Stimulated activated CD4-positive, alpha-beta T cell treated with anti-CD3 and anti-CD28 coated beads, Interleukin-15, amount 100 ng/mL, for 1 hour (primary cell): ENCODE measurements at places on chromosomes 1 and 21.

DNA sequence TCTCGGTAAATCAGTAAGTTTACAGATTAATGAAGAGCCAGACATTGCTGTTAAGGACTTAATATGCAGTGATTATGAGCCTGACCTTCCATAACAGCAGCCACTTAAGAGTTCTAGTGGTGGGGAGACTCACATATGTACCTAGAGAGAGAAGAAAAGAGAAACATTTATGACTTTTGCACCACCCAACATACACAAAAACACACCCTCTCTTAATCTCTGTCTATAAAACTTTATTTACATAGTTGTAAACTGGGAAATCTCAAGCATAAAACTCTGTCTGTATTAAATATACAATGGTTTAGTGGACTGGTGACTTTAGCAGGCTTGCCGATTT, 347.4 kb upstream of the ADGRL2 start:
- no peak for DNase-seq

DNA sequence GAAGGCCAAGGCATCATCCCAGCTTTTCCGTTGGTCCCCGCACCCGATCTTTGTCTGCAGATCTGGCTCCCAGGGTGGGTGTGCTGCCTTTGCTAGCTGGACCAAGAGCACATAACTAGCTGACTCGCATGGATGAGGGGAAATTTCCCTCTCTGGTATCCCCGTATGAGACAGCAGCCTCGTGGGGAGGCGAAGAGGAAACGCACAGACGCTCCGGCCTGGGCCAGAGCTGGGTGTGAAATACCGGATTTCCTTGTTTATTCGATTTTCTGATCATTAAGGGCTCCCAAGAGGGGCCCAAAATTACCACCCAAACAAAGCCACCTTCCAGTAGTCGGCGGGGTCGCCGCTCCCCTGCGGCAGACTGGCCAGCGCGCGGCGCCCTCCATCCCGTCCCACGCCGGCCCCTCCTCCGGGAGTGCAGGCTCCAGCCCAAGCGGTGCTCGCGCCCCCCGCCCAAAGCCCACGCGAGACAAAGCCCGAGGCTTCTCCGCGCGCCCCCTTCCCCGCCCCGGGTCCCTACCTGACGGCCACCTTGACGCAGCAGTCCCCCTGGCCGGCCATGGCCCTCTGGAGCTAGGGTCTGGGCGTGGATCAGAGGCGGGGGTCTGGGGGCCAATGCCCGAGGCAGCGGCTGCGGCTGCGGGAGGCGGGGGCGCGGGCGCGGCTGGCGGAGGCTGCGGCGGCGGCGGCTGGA, 546 bp downstream of the KIF21B start:
- no peak for DNase-seq

- DNase-seq: no peak
These were observed 26.9 kb upstream of the DPYD start for GRCh38 chr1:97947695-97948094.

DNA sequence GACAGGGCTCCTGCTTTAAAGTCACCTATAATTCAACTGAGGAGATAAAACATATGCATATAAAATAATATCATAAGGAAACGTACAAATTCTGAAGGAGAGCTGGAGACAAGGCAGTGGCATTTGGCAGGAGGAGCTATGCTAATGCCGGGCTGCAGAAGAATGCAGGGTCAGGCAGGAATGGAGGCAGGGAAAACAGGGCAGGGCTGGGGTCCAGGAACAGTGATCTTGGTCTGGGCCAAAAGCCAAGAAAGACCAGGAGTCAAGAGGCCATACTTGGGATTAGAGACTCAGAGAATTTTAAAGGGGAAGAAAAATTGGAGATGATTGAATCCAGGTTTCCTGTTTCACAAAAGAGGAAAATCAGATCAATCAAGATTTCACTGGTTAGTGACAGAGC, 20.0 kb upstream of the BRDT start:
- DNase-seq: no peak

DNA sequence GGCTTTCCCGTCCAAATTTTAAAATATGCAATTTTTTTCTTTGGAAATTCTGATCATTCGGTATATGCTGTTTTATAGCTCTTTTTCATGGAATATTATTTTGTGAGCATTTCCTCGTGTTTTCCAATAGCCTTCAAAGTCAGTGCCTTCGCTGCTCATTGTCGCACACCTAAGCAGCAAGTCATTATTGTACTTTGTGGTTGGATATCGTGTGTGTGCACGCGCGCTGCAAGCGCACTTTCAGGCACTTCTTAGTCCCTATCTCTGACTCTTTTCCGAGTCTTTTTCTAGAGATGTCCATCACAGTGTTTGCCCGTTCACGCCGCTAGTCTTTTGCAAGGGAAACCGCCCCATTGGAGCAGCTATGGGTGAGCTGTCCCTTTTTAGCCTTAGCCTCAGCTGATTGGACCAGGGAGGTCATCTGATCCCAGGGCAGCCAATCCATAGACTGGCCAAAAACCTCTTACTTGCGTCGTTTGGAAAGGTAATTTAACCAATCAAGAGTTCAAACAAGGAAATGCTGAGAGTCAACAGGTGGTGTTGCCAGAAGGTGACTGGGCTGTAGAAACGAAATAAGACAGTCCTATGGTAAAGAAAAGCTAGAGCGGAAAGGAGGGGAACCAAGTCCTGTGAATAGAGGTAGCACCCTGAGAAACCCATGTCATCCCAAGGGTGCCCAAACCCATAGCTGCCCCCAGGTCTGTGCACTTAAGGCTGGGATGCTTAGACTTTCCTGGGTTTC, 710 bp upstream of the HYI start:
- DNase-seq: peak; percentile 19

DNA sequence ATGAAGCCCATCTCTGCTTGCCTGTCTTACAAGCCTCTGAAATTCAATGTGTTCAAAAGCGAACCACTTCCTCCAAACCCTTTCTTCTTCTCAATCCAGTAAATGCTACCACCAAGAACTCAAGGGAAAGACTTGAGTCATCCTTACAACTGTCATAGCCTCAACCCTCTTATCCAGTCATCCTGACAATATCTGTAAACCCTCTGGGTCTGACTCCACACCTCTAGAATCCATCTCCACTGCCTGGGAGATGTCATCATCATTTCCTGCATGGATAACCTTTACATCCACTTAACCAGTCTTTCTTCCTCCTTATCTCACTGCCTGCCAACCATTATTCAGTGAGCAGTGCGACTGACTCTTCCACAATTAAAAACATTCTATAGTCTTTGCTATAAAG, 441.1 kb downstream of the SETD4 start:
- no peak for DNase-seq

DNA sequence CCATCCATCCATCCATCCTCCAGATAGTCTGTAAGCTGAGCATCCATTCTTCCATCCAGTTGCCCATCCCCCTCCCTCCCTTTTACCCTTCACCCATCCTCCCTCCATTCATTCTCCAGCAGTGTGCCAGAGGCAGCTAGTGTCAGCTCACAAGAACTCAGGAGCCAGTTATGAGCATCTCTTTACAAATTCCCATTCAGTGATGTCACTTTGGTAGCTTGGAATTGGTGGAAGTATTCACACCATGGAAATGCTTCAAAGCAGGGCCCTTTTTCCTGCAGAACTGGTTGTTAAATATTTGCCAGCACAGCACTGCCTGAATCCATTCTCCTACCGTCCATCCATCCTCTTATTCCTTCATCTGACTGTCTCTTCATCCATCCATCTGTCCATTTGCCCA, 72.5 kb downstream of the ARHGEF10L start:
- DNase-seq: no peak

DNA sequence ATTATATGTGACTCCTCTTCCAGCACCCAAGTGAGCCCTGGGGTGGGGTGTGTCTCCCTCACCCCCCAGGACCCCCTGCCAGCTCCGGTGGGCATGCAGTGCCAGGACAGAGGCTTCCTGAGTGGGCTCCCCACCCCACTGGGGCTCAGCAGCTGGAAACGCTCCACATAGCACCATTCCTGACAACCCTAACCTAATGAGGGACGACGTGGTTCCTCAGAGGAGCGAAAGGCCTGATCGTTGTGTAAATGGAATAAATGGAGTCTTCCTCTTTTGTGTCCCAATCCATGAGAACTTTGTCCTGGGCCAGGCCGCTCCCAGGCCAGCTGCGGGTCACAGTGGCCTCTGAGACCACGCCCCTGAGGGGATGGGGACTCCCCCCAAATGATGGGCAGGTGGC, 1.8 kb upstream of the TSPEAR start:
- DNase-seq: no peak

DNA sequence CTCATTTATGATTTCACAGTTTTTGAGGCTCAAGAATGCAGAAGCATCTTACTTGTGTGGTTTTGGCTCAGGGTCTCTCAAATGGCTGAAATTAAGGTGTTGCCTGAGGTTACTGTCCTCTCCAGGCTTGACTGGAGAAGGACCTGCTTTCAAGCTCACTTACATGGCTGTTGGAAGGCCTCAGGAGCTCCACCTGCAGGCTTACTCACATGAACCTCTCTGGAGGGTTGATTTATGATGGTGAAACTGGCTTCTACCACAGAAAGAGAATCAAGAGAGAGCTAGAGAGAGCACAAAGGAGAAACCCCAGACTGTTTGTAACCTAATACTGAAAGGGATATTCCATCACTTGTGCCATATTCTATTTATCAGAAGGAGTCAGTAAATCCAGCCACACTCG, 6.2 kb upstream of the KCNK2 start:
- DNase-seq: no peak

DNA sequence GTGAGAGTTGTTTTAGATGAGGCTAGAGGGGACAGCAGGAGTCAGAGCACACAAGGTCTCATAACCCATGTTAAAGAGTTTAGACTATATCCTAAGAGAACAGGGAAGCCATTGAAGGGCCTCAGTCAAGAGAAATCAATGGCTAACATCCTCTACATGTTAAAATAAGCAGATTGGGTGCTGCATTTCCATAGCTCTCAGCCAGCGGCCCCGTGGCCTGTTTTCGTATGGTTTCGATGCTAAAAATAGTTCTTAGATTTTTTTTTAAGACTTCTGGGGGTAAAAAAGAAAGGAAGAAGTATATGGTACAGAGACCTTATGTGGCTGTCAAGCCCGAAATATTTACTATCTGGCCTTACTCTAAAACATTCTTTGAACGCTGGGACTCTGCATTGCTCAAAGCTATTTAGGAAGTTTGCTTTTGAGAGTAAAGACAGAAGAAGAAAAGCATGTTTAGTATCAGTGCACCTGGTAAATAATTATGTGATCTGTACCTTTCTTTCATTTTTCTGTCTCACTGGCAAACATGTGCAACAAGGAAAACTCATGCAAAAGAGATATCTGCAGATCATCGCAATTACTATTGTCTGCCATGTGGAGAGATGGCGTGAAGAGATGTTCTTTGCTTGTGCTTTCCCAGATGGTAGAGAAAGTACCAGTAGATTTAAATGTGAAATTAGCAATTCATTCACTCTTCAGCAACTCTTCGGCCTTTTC, 8.4 kb downstream of the PDIK1L start:
- no peak for DNase-seq

GRCh38 chr1:216793973-216794372, 70.7 kb upstream of the ESRRG start:
- no peak for DNase-seq

- no peak for DNase-seq
These were observed 2.8 kb upstream of the PHC2 start for GRCh38 chr1:33433509-33434362.

DNA sequence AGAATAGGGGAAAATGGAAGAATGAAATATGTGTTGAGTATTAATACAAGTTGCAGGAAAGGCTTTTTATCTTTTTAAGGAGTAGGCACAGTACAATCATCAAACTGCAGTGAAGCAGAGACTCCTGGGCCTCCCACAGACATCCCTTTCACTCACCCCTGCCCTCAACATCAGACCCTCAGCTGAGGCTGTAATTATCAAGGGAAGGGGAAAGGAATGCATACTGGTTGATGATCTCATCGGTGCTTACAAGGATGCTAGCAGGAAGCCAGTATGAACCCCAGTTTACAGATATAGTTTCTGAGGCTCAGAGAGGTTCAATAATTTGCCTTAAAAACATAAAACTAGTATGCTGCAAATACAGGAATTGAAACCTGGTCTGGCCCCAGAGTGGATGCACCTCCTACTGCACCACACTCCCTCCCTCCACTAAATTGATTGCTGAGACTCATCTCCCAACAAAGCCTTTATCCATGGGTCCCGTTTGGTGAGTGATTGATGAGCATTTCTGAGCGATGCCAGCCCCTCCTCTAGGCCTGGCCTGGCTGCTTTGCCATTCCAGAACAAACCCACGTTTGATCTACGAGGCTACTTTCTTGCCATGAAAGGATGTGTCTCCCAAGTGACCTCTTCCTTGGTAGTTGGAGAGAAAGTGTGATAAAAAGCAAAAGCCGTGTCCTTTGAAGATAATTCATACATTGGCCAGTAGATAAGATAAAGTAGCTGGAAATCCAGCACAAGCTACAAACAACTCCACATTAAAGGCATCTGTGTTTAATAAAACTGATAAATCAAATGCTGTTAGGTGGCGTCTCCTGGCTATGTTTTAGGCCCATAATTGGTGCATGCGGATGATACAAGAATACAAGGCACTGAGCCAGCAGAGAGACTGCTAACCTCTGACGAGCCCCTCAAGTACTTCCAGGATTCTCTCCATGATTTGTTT, 233.9 kb upstream of the CAMK1G start:
- no peak for DNase-seq

DNA sequence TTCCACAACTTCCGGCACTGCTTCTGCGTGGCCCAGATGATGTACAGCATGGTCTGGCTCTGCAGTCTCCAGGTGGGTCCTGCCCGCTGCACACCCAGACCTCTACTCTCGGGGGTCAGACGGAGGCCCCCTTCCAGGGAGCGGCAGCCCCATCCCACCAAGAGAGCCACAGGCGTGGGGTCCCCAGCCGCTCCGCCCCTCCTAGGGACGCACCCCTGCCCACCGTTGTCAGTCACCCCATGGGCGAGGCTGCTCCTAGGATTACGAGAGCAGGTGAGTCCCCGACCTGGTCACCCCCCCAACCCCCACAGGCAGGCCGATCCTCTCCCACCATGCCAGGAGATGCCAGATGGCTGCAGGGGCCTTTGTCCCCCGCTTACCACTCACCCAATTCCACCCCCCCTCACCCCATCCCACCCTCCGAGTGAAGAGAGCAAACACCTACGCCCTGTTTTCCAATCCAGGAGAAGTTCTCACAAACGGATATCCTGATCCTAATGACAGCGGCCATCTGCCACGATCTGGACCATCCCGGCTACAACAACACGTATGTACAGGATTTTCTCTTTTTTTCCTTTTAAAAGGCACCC, 107.0 kb downstream of the PDE9A start:
- no peak for DNase-seq

DNA sequence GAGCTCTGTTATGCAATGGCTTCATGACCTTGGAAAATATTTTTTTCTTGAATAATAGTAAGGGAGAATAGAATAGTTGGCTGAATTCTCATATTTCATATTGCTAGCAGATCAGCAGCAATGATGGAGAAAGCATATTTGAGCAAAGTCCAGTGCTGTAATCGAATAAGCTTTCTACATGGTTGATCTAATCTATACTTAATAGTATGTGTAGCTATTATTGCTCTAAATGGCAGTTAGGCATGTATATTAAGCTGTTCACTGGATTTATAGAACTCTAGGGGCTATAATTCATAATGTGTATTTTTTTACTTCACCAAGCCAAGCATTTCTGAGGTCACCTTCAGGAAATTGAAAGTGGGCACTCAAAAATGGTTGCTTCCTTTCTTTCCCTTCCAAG, 10.0 kb upstream of the IL19 start:
- DNase-seq: no peak
